Putamen (tissue), 1 donor: ENCODE measurements at places on chromosomes 16 and 17.

- DNase-seq = no peak
Measured at GRCh38 chr17:13200671-13201070, 182.8 kb upstream of the ELAC2 start.

GRCh38 chr16:57026778-57027062 lies 37.4 kb downstream of the NLRC5 start:
- DNase-seq = no peak

- DNase-seq = no peak
Measured at GRCh38 chr17:35977509-35977908, 3.8 kb downstream of the CCL16 start.

DNA sequence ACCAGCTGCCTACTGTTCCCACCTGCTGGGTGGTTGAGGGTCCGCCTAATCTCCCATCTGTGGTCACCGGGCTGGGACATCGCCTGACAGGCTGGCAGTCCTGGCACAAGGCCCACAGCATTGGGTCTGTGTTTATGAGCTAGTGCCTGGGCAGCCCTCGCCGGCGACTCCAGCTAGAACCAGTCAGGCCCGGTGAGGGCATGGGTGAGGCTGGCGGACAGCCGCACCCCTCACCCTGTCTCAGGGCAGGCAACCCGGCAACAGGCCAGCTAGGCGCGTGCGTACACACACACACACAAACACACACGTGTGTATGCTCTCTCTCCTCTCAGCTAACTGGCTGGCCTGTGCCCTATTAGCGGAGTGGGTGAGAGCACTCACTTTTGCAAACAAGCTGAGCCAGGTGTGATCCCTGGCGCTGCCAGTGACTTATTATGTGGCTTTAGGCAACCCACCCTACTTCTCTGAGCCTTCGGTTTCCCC lies 10.4 kb downstream of the HSD11B2 start:
- no peak for DNase-seq

GRCh38 chr17:31446195-31446967 lies 54.9 kb downstream of the RAB11FIP4 start:
- no peak for DNase-seq

DNA sequence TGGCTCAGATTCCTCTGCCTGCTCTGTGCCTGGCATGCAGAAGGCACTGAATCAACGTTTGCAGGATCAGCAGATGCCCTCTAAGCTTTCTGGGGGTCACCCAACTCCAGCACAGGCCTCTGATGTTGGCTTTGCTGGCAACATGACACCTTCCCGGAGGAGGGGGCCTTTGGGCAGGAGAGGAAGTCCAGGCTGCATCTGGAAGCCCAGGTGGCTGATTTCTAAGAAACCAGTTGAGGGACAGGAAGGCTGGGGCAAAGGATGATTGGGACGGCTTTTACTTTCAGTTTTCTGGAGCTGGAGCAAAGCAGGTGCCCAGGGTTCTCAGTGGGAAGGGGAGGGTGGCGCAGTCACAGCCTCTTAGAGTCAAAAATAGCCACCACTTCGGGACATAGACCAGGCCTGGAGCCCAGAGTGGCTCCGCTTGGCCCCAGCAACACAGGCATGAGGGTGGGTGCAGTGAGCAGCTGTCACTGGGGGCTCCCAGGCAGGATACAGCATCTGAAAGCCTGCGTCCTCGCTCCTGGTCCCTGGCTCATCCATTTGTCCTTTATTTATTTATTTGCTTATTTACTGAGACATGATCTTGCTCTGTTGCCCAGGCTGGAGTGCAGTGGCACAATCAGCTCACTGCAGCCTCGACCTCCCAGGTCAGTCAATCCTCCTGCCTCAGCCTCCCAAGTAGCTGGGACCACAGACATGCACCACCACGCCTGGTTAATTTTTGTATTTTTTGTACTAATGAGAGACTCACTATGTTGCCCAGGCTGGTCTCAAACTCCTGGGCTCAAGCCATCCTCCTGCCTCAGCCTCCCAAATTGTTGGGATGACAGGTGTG lies 15.1 kb downstream of the SOCS1 start:
- DNase-seq = no peak

- DNase-seq = no peak
Measured at GRCh38 chr16:87735270-87736007, 30.3 kb downstream of the KLHDC4 start.

GRCh38 chr16:28617874-28618273 lies 8.0 kb upstream of the SULT1A1 start:
- no peak for DNase-seq
